ENCODE measurements at places on chromosomes 16 and 17.

- DNase-seq, result no peak
These were observed 19.0 kb downstream of the EMP2 start for GRCh38 chr16:10561425-10561824.

DNA sequence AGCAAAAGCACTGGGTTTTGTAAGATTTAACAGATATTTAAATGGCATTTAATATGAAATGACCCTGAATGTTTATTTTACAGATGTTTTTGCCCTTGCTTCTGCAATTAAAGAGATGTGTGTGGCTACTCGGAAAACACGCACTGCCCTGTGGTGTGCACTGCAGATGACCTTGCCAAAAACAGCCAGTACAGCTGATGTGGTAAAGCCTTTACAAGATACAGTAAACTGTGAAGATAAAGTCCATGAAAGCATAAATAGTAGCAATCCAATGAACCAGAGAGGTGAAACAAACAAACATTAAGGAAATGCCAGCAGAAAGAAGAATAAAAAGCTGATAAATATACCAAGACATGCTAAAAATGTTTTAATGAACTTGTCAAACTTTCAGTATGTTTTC is 15.7 kb downstream of the CCDC43 start:
- DNase-seq, result no peak

GRCh38 chr17:29683481-29683880 is 60.8 kb upstream of the CORO6 start:
- no peak for DNase-seq

DNA sequence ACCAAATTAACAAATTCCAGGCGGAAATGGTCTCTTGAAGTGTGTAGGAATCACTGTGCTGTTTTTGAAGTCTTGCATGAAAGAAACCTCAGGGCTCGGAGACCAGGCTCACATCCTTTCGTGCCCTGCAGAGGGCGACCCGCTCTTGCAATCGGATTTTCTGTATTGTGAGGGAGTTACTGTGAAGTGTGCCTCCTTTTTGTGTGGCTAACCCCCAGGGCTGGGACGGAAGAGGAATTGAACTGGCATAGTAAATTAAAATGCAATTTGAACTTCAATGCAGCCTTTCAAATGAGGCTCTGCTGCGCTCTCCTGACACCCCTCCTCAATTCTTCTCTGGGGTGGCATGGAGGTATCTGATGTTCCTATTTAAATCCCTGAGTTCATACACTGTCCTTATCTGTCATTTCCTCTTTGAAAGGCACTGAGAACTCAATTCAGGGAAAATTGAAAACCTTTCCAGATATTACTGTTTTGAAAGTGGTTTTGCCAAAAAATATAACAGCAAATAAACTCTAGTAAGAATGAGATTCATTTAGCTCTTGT is 51.5 kb upstream of the MGAT5B start:
- DNase-seq, result peak; percentile 63

- no peak for DNase-seq
These were observed 12.2 kb upstream of the JPT2 start for GRCh38 chr16:1665829-1666228.

DNA sequence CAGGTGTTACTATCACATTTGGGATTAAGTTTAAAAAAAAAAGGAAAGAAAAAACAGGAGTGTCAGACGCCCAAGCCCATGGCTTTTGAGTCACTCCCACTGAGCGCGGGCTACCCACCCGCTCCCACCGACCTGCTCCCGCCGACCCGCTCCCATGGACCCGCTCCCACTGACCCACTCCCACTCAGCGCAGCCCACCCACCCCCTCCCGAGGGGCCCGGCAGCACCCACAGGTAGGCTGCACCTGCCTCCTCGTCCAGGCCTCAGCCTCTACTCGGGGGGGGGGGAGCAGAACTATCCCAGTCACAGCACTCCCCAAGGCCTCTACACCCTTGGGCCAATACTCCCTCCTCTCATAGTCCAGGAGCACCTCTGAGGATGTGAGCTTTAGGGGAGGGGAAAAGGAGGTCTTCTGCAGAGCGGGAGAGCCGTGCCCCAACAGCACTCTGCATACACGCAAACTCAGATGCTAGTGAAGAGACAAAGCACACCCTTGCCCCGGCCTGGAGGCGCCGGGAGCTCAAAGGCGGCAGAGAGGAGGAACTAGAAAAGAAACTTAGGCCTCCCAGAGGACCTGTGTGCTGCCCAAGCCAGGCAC is 2.9 kb downstream of the CLUH start:
- no peak for DNase-seq

- DNase-seq, result no peak
These were observed 5.4 kb upstream of the CYTH1 start for GRCh38 chr17:78787444-78787843.

GRCh38 chr17:65537845-65538674 is 23.4 kb downstream of the AXIN2 start:
- no peak for DNase-seq

DNA sequence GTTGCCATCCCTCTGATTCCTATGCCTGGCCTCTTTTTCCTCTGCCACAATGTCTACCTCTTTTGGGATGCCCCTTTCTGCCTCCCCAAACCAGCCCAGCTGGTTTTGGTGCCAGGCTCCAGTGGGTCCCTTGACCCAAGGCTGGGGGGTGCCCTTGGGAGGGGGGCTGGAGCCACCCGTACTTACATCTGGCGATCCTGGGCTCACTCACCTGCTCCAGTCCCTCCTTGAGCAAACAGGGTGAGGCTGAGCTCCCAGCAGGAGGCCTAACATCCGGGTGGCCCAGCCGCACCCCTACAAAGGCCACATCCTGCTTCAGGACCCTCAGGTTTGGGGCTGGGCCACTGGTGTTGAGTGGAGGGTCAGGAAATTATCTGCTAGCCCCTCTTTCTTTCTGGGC is 1.2 kb downstream of the ERN2 start:
- no peak for DNase-seq

GRCh38 chr17:40474419-40475002 is 26.9 kb downstream of the TNS4 start:
- DNase-seq, result no peak
